Right ventricle myocardium superior (tissue), 1 donor: ENCODE measurements at places on chromosomes 16 and 17. TPM values are rescaled to one million over a fixed set of nuclear protein-coding genes. Genes with fewer than 3 reads are reported as not detected.

- DNase-seq, result no peak
Measured at GRCh38 chr16:1992704-1993317, 3.0 kb downstream of the SYNGR3 start.

DNA sequence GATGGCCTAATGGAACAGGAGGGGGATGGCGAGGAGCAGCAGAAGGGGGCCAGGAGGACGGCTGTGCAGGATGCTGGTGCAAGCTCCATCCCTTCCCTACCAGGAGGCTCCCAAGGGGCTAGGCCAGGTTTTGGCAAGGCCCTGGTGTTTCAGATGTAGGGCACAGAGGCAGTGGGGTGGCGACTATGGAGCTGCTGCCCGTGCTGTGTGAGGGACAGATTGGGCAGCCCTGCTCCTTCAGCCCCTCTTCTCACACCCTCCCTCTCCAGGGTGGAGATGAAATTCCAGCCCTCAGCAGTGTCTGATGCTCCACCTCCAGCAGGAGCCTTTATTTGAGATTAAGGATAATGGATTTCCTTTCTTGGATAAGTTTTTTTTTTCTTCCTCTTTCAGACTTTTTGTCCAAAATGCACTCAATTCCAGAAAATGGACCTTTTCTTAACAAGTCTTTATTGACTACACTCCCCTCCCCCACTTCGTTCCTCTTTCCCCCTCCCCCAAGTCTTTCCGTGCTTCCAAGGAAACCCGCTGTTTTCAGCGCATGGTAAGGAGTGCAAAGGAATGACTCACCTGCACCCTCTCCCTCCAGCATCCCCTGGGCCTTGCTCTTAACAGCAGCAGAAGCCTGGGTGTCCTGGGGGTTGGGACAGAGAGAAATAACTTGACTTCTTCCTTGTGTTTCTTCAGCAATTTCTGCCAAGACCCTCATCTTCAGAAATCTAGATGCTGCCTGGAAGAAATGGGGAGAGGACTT is 95.2 kb downstream of the CCDC182 start:
- DNase-seq, result no peak

- no peak for DNase-seq
Measured at GRCh38 chr17:36851250-36851649, 86.0 kb upstream of the LHX1 start.

GRCh38 chr16:80056324-80056723 is 455.8 kb upstream of the MAF start:
- no peak for DNase-seq

The NUFIP2 gene
- 38.4 TPM for total RNA-seq

The CA5A gene
- total RNA-seq, result not detected

DNA sequence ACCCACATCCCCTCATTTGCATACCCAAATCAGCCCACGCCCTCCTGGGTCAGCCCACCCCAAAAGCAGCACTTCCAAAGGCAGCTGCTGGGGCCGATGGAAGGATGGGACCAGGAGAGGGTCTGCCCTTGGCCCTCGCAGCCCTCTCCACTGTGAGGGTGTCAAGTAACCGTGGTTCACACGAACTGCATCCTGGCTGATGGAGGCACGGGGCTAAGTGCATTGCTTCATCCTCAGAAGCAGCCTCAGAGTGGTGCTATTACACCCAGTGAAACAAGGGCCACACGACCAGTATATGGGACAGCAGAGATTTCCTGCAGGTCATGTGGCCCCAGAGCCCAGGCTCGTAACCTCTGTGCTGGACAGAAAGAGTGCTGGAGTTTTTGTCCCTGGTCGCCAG is 13.2 kb upstream of the ATP2A3 start:
- no peak for DNase-seq

- no peak for DNase-seq
Measured at GRCh38 chr16:55042556-55043432, 112.1 kb downstream of the IRX5 start.

The ZNF319 gene
- total RNA-seq, result 8.1 TPM

DNA sequence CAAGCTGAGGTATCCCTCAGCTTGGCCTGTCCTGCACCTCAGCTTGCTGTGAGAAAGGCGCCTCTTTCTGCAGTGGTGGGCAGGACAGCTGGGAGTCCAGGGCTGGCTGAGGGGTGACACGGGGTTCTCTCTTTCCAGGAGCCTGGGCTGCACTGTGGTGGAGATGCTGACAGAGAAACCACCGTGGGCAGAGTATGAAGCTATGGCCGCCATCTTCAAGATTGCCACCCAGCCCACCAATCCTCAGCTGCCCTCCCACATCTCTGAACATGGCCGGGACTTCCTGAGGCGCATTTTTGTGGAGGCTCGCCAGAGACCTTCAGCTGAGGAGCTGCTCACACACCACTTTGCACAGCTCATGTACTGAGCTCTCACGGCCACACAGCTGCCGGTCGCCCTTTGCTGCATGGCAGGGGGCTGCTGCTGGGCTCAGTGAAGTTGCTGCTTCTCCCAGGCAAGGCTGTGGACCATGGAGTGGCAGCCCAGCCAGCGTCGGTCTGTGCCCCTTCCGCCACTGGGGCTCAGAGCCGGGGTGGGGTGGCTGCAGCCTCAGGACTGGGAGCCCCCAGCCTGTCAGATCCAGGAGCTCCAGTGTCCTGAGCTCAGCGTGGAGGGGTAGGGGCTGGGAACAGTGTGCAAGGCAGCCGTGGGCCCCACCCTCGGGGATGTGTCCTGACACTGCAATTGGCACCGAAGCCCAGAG is 6.4 kb downstream of the LIMD2 start:
- no peak for DNase-seq

DNA sequence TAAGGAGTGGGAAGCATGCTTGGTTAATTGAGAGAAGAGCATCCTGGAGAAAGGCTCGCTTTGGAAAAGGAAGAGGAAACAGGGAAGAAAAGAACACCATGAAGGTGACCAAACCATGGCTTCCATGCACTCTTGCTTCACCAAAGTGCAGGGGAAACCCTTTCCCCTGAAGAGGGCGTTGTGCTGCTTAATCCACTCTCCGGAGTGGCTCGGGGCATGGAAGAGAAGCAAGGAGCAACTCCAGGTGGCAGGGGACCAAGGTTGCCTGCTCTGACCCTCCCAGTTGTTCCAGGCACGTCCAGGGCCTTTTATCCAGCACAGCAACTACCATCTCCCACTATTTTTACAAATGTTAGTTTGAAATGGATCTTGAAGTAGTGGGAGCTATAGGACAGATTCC is 108.1 kb downstream of the STX8 start:
- DNase-seq, result no peak

GRCh38 chr16:11611871-11612664 is 25.3 kb upstream of the LITAF start:
- DNase-seq, result peak; percentile 64

The KIF2B gene
- total RNA-seq, result not detected

The PDILT gene
- total RNA-seq, result not detected

- DNase-seq, result peak; percentile 76
Measured at GRCh38 chr16:27355610-27356009, 41.8 kb downstream of the IL4R start.

DNA sequence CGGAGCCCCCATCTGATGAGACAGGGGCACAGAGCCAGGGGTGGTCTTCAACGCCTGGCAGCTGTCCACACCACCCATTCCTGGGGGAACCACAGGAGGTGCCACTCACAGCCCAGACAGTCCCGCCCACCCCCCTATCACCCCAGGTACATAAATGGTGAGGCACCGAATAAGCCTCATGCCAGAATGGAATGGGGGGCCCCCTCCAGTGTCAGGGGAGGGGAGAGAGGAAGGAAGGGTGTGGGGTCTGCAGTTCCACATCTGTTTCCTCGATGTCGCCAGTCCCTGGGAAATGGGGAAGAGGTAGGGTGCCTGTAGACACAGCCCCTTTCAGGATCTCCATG is 1.7 kb downstream of the TMC6 start:
- DNase-seq, result no peak

- DNase-seq, result no peak
Measured at GRCh38 chr16:57571098-57571497, 28.7 kb downstream of the ADGRG5 start.

DNA sequence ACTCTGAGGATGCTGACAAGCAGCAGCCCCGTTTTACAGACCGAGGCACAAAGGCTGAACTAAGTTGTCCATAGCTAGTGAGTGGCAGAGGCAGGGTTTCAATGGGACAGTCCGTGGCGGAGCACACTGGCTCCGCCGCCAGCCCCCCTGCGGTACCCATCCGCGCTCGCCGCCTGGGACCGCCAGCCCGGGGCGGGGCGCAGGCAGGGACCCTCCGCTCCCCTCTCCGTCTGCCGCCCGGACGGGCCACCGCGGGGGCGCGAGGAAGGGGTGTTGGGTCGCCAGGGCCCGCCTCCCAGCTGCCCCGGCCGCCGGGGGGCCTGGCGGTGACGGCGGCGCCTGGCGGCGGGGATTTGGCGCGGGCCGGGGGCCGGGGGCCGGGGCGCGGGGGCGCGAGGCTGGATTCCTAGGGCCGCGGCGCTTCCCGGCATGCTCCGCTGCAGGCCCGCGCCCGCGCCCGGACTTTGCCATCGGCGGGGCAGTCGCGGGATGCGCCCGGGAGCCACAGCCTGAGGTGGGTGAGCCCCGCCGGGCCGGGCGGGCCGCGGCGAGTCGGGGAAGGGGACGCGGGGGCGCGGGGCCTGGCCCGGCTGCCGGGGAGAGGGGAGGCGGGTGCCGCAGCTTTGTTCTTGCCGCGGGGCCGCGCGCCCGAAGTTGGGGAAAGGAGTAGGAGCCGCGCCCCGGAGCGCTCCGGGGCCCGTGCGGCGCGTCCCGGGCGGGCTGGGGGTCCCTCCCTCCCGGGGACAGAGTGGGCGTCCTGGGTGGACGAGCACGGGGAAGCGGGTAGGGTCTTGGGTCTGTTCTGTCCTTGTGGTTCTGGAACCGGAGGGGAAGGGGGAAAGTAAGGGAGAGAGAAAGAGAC is at the start of gene TMEM98:
Gene TMEM98, plus strand, starts transcription at position 430 of the 862 bp plus-strand sequence. CDS start 3,376 bp downstream, outside the sequence.
- DNase-seq, result peak; percentile 48

The RASL10B gene
- total RNA-seq, result 22.3 TPM

The MT1E gene
- total RNA-seq, result 109 TPM
